Fibroblast of skin of abdomen (primary cell): ENCODE measurements at places on chromosomes 5 and 9.

DNA sequence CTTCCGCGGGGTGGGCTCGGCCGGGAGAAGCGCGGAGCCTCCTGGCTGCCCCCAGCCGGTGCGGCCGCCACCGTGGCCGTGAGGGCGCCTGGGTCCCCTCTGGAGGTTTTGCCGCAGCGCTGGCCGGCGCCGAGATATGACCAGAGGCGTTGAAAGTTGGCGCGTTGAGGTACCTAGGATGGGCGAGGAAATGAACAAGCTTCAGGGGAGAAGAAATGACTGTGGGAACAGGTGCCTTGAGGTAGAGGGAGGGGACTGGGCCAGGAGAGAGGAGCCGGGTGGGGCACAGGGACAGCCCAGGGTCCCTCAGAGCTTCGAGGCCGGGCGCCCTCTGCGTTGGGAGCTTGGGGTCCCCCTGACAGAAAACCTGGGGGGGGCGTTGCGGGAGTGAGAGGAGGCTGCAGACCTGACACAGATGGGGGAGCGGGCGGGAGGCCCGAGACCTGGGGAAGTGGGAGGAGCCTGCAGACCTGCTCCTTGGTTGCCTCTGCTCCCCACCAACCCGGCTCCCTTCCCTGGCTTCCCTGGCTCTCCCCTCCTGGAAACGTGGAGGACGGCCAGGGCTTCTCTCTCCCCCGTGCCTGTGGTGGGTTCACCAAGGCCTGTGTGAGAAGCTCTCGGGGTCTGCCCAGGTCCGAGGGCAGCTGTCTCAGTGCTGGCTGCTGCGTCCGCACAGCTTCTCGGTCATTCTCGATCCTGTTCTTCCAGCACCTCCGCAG is 14.2 kb downstream of the RABL6 start:
- no peak for DNase-seq

- DNase-seq = no peak
Observed at GRCh38 chr9:126513159-126514036, 100.3 kb upstream of the LMX1B start.

- DNase-seq = no peak
Observed at GRCh38 chr5:156327296-156327695, 332 bp downstream of the SGCD start.

DNA sequence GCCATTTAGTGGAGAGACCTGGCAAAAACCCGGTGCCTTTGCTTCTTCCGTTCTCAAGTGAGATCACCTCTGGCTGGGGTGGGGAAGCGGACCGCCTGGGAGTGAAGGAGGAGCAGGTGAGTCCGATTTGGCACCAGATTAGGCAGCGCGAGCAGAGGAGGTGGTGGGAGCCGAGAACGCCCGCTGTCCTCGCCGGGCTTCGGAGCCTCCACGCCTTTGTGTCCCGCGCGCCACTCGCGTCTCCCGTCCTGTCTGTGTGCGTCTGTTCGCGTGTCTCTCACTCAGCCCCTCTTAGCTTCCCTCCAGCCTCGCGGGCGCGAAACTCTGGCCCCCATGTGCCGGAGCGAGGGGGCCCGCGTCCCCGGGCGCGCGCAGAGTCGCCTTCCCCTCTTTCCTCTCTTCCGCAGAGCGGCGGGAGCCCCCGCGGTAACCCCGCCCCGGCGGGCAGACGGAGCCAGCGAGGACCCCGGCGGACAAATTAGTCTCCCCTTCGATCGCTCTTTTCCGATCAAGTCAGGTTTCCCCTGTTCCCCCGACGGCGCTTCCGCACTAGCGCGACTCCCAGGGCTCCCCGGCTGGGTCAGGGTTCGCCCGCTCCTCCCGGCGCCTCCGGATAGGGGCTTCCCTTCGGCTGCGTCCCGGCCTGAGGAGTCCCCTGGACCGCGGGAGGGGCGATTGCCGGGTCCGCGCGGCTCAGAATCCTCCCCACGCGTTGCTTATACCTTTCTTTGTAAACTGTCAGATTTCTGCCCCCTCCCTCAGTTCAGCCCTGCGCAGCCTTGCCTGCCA is 7.1 kb downstream of the POU4F3 start:
- no peak for DNase-seq

DNA sequence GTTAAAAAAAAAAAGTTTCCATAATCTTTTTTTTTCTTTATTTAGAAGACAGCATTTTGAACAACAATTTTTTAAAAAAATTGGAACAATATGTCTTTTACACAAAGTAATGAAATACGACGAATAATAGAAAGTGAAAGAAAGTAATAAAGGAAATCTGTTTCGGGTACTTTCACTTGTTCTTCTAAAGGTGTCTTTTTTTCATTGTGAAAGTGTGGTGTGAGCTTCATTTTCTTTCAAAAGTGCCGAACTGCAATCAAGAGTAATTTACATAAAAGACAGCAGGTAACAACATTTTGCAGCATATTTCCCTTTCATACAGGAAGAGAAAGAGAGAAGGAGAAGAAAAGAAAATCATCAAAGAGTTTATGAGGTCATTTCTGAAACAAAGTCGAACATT is 159.7 kb upstream of the CDH12 start:
- no peak for DNase-seq

DNA sequence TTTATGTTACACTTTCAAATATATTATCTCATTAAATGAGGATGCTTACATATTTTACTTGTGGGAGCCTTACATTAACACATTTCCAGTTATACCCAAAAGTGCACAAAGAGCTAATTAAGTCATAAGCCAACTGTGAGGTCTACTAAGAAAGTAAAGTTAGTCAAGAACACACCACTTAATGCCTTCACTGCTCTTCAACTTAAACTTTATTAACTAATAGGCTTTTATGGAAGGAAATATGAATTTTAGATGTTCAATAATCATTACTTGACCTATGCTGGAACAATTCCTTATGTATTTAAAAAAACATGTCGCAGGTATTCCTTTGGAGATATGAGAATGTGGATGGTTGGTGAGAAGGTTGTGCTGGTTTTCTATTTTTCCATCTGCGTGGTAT is 3.4 kb downstream of the ST8SIA4 start:
- no peak for DNase-seq

DNA sequence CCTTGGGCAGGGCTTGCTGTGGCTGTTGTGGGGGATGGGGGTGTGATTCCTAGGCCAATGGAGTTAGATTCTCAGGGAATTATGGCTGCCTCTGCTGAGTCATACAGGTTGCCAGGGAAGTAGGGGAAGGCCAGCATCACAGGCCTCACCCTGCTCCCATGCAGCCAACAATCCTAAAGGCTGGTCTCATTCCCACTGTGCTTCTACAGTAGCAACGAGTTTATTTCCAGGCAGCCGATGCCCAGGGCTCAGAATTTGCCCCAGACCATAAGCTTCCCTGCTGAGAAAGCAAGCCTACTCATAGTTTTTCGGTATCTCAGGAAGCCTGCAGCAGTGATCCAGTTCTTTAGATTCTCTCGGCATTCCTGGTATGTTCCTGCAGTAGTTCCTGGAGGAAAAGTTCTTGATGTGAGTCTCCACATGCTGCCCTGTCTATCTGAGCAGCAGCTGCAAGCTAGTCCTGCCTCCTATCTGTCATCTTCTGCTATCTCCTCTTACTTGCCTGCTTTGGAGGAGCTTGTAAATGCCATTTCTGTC is 59.3 kb upstream of the SELENOP start:
- DNase-seq = no peak

DNA sequence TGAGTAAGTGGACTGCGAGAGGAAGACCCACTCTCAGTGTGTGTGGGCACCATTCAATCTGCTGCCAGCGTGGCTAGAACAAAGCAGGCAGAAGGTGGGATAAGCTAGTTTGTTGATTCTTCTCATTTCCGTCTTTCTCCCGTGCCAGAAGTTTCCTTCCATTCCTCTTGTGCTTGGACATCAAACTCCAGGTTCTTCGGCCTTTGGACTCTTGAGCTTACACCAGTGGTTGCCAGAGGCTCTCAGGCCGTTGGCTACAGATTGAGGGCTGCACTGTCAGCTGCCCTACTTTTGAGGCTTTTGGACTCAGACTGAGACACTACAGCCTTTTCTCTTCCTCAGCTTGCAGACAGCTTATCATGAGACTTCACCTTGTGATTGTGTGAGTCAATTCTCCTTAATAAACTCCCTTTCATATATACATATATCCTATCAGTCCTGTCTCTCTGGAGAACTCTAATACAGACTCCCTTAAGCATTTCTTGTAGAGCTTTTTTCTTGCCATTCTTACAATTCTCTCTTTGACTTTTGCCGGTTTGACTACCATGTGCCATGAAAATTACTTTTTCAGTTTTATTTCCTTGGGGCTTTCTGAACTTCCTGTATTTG is 494.9 kb downstream of the PRR16 start:
- no peak for DNase-seq

DNA sequence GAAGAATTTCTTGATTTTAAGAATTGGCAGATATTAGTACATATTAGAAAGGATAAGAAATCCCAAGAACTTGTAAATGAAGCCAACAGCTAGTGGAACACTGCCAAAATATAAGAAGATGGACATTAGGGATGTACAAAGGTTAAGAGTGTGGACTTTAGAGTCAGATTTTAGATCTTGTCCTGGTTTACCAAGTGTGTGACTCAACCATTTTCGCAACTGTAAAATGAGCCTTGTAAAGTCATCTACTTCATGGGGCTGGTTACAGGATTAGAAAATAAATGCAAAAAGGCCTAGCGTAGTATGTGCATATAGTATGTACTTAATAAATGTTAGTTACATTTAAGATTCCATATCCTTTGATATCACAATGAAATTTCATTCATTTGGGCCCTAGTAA is 260.0 kb downstream of the RAB3C start:
- peak; percentile 10 for DNase-seq

- DNase-seq = no peak
Observed at GRCh38 chr9:135604437-135605237, 34.7 kb downstream of the GLT6D1 start.

DNA sequence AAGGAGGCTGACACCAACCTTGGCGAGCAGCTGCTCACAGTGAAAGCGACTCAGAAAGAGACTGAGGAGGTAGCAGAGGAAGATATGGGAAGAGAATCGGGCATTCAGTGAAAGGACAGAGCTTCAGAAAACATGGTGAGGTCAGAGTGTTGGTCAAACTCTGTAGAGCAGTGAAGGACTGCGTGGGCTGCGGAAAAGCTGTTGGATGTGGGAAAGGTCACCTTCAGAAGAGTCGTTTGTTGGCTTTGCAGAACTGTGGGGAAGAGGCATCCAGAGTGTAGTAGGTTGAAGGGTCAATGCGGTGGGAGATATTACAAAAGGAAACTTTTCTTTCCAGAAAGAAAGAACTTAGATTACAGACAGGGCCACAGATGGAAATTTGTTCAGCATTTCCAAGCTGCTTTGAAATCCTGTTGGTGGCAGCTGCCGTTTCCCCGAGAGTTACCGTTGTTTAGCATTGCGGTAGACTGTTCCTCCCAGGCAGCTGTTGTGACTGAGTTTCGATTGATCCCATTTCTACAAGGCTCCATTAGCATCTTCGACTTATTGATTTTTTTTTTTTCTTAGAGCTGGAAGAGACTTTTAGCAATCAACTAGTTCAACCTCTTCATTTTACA is 58.3 kb upstream of the AFAP1L1 start:
- no peak for DNase-seq

DNA sequence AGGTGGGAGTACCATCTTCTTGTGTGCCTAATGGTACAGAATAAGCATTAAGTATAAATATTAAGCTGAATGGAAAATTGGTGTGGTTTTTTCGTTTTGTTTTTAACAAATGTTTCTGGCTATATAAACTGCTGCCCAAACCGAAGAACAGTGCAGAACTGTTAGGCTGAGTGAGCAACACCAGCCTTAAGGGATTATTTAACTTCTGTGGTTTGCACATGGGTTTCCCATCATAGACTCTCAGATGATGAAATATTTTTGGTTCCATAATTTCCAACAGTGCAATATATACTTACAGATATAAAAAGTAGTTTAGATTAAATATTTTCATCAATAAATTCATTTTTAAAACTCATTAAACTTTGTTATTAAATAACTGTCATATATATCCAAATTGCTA is 16.4 kb downstream of the C5orf63 start:
- no peak for DNase-seq

- no peak for DNase-seq
Observed at GRCh38 chr9:94639061-94639998, at the start of gene FBP1. Gene FBP1 (minus strand): TSS chr9:94639518. CDS start chr9:94639310, 208 bp downstream.

DNA sequence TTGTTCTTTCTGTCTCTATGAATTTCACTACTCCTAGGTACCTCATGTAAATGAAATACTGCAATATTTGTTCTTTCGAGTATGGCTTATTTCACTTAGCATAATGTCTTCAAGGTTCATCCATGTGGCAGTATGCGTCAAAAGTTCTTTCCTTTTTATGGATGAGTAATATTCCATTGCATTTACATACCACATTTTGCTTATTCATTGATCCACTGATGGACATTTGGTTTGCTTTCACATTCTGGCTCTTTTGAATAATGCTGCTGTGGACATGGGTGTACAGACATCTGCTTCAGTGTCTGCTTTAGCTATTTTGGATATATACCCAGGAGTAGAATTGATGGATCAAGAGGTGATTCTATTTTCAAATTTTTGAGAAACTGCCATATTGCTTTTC is 144.2 kb upstream of the PAPPA start:
- DNase-seq = no peak

- DNase-seq = no peak
Observed at GRCh38 chr5:40572391-40572790, 107.3 kb upstream of the PTGER4 start.

- peak; percentile 73 for DNase-seq
Observed at GRCh38 chr9:79685577-79685976, 113.8 kb downstream of the TLE4 start.

DNA sequence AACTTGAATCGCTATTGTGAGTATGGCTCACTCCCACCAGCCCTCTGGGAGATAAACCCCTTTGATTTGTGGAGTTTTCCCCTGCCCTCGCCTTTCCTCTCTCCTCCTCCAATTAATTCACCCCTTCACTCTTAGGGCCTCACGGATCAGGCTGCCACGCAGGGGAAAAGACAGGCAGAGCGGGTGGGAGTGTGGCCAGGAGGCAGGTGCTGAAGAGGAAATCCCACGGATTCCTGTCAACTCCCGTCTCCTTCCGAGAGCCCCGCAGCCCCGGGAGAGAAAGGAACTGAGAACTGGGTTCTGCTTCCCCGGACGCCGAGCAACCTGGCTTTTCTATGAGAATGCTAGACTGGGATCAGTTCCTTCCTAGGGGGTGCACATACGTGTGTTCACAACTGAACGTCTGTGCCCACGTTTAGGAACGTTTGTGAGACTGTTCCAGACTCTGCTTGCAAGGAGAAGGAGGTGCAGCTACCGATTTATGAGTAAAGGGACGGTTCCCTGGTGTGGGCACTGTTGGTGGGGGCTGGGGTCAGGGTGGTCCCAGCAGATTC is 314.5 kb upstream of the TLE4 start:
- DNase-seq = peak; percentile 57

DNA sequence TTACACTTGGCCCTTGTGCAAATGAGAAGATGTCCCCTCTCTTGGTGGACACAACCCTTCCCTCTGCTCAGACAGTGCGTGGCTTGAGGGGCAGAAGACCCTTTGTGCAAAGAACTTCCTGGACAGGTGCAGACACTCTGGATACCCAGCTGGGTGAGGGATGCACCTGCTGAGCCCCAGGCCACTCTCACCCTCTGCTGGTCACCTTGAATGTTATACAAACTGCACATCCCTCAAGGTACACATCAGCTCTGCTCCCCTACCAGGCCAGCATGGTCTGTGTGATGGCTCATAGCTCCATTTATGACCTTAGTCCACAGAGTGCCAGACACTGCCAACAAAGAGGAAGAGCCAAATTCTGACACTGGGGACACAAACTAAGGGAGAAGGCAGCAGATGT is 3.1 kb upstream of the DIRAS2 start:
- DNase-seq = no peak

GRCh38 chr9:69186841-69187611 is 12.9 kb downstream of the TJP2 start:
- DNase-seq = no peak
